ENCODE measurements at places on chromosomes 5 and 9.

DNA sequence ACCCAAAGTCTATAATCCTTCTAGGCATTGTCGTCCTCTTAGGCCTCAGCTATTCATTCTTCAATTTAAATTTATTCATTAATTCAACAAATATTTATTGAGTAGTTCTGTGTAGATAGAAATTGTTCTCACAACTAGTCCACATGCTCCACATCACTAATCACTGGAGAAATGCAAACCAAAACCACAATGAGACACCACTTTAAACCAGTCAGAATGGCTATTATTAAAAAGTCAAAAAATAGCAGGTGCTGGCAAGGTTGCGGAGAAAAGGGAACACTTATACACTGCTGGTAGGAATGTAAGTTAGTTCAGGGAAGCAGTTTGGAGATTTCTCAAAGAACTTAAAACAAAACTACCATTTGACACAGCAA lies 51.1 kb upstream of the TNFSF15 start:
- DNase-seq, result no peak

- no peak for DNase-seq
These were observed 134.4 kb downstream of the FGF1 start for GRCh38 chr5:142551338-142552067.

DNA sequence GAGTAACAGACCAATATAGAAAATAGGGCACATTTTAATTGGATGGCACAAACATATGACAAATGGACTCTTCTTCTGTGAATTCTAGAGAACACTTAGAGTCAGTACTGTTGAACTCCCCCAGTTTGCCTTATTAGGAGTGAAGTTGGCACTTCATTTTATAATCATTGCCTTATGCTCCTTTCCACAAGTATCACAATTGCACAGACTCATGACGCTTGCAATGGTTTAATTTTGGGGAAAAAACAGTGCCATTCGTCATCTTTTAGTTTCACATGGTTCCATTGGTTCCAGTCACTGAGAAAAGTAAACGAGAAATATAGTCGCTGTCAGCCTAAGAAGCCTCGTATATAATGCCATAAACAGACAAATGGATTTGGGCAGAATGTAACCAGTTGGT lies 71.2 kb downstream of the LURAP1L start:
- no peak for DNase-seq

GRCh38 chr5:14226554-14226953 lies 83.4 kb downstream of the TRIO start:
- no peak for DNase-seq

GRCh38 chr9:4292781-4293180 lies 7.1 kb downstream of the GLIS3 start:
- DNase-seq, result no peak

GRCh38 chr5:136200130-136200529 lies 7.2 kb upstream of the SMIM32 start:
- DNase-seq, result no peak

- DNase-seq, result no peak
These were observed 245.9 kb downstream of the CTNND2 start for GRCh38 chr5:11658376-11658775.

DNA sequence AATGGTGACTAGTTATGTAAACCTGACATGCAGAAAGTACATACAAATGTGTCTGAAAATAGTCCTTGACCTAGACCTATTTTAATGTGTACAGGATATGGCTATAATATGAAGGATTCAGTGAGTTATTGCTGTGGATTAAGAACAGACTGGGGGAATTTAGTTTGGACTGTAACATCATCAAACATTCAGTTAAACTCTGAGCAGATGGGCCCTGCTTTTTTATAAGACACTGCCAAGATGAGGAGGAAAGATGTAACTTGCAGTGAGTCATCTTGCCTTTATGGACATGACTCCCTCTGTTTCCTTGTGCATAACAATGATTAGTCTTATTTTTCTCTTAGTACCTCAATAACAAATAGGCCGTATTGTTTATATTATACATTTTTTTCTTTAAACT lies 12.2 kb downstream of the PPP3R2 start:
- no peak for DNase-seq

GRCh38 chr5:172180936-172181335 lies 7.1 kb downstream of the STK10 start:
- DNase-seq, result peak; percentile 54

- DNase-seq, result peak; percentile 22
These were observed 858 bp downstream of the NCS1 start for GRCh38 chr9:130172858-130173665.

- no peak for DNase-seq
These were observed 120.6 kb upstream of the ASTN2 start for GRCh38 chr9:117535434-117535833.

DNA sequence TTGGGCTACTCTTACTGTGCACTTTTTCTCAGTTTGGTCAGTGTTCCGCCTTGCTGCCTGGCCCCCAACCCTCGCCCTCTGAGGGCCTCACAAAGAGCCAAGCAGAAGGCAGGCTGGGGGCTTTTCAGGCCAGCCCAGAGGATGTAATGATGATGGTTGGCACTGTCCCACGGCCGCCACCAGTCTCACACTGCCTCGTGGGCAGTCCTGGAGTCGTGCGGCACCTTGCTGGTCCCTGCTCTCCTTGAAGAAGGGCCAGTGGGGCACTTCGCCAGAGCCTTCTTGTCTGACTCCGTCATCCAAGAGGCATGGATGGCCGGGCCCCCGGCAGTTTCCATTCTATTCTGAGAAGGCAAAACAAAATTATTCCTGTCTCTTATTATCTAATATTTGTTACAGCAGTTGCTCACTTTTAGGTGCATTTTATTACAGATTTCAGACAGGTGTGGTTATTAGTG lies 21.0 kb downstream of the TENT4A start:
- no peak for DNase-seq

DNA sequence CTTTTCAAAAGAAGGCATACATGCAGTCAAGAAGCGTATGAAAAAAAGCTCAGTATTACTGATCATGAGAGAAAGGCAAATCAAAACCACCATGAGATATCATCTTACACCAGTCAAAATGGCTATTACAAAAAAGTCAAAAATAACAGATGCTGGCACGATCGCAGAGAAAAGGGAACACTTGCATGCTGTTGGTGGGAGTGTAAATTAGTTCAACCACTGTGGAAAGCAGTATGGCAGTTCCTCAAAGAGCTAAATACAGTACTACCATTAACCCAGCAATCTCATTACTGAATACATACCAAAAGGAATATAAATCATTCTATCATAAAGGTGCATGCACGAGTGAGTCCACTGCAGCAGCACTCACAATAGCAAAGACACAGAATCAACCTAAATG lies 24.5 kb downstream of the RETREG1 start:
- DNase-seq, result no peak

DNA sequence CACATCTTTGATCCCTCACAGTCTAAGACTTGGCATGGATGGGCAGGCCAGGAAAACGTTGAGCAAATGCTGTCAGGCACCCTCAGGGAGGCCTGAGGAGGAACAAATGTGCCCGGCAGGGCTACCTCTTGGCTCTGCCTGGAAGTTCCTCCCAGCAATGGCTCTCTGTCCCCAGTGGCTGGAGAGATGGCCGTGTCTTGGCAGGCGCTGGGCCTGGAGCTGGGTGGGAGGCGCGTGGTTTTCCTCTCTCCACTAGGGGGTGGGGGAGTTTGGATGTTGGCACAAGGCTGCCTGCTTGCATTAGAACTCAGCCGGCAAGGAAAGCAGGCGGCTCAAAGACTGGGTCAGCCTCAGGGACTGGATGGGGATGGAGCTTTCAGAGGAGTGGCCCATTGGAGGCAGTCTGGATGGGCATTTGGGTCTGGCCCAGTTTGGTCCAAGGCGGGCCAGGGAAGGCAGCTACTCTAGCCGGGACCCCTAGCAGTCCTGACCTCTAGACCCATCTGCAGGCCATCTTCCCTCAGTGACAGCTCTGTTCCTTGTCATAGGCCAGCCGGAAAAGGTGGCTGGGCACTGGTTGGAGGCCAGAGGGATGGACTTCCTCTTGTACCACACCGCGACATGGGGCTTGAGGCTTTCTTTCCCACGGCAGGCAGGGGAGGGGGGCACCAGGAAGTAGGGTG lies 68.2 kb upstream of the STC2 start:
- no peak for DNase-seq

DNA sequence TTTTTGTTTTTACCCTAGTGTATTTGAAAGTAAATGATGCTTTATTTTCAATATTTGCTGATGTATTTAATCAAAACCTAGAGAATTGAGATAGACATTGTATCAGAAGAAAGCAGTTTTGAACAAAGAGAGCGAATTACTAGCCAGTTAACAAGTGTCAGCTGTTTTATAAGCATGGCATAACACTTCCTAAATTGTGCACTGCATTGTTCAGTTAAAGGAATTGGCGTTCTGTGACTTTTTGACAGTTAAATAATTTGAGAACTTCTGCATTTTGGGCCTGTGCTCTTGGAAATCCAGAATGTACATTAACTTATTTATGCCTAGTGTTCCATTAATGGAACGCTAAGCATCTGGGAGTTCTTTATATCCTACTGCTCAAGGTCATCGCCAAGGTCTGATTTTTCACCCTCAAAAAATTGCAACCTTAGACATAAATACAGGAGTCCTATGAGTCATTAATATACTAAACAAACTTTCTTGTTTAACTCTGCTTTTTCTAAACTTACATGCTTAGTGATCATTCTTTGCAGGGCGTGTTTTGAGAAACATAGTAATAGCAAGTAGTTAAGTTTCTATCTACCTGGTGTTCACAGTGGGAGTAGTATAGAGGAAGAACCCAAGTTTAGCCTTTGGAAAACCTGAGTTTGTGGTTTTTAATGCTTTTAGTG lies 31.1 kb downstream of the RASA1 start:
- no peak for DNase-seq

- DNase-seq, result no peak
These were observed 83.0 kb downstream of the OXCT1 start for GRCh38 chr5:41787265-41787664.

DNA sequence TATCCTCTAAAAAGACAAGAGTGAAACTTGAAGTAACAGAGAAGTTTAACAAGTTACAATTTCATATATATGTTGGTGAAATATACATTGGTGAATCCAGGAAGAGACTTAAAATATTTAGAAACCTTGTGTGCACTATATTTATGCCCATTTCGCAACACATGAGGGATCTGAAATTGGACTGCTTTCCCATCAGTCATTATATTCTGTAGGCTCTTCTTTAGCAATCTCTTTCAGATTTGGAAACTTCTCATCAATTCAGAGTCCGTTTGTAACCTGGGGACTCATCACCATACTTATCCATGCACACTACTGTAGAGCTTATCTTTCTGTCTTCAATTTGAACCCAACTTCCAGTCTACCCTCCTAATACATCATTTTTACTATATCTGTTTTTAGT lies 2.1 kb downstream of the ITGA1 start:
- no peak for DNase-seq

- no peak for DNase-seq
These were observed 113.6 kb upstream of the TSLP start for GRCh38 chr5:110957934-110958333.

- no peak for DNase-seq
These were observed 52.4 kb upstream of the PSD2 start for GRCh38 chr5:139743001-139743771.

GRCh38 chr9:121237916-121238315 lies 30.0 kb upstream of the GSN start:
- DNase-seq, result no peak

GRCh38 chr9:131404581-131404980 lies 10.7 kb downstream of the PRRC2B start:
- no peak for DNase-seq

- DNase-seq, result no peak
These were observed 101.4 kb downstream of the LPAR1 start for GRCh38 chr9:110936719-110937452.

GRCh38 chr5:63261695-63262094 lies 683.1 kb downstream of the LRRC70 start:
- no peak for DNase-seq

DNA sequence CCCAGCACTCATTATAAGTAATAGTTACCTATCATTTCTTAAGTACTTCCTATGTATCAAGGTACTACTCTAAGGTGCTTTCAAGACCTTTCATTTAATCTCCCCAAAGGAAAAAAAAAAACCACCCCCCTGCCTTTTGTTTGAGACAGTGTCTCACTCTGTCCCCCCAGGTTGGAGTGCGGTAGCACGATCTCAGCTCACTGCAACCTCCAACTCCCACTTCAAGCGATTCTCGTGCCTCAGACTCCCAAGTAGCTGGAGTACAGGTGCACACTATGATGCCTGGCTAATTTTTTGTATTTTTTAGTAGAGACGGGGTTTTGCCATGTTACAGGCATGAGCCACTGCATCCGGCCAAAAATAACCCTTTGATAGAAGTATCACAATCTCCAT lies 29.9 kb downstream of the SERINC5 start:
- DNase-seq, result no peak

- no peak for DNase-seq
These were observed 344 bp downstream of the NEUROG1 start for GRCh38 chr5:135535420-135535819.

DNA sequence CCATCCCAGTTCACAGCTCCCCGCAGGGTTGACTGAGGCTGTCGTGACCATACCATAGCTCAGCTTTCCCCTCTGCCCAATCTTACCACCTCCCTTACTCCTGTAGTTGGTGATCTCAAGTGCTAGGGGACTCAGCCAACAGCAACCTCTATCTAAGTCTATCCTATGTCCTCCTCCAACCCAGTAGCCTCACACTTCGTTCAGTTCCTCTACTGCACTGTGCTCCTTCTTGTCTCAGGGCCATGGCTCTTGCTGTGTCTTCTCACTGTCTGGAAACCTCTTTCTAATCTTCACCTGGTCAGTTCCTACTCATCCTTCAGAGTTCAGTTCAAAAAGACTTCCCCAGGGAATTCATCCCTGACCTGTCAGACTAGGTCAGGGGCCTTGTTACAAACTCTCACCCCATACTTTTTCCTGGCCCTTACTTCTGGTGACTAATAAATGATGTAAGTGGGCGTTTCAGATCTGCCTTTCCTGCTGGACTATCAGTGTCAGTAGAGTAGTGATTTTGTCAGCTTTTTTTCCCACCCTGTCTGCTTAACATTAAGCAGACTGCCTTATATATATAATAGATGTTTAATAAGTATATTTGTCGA lies 53.6 kb upstream of the NR3C1 start:
- no peak for DNase-seq

DNA sequence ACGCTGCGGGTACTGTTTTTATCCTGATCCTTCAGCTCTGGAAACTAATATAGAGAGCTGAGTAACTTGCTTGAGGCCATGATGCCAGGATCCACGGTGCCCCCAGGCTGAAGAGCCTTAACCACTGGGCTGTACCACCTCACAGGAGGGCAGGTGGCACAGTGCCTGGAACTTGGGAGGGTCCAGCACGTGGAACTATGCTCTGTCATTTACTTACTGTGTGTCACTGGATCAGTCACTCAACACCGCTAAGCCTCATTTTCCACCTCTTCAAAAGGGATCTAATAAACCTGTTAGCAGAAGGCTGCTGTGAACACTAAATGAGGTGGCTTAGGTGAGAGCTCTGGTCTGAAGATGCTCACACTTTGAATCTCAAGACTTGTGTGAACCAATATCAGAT lies 29.6 kb downstream of the KCNIP1 start:
- DNase-seq, result no peak

- DNase-seq, result no peak
These were observed 18.6 kb downstream of the HOMER1 start for GRCh38 chr5:79495311-79495710.

GRCh38 chr9:84937180-84937579 lies 267.7 kb downstream of the NTRK2 start:
- no peak for DNase-seq
